ENCODE measurements at places on chromosomes 2 and 18.

DNA sequence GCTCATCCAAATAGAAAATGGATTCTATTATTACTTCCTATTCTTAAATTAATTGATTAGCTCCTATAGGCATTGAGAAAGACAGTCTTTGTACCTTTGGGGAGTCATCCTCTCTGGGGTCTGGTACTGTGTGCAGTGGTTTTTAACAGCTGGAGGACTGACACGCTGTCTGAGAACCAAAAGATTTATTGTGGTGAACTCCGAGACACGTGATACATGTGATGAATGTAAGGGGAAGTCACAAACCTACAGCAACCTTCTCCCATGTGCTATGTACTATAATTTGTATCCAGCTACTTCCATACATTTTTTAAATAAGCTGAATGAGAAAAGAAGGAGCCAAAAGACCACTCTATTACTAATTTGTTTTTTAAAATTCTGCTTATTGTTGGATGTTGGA lies 133.7 kb downstream of the GALNT3 start:
- no peak for DNase-seq

DNA sequence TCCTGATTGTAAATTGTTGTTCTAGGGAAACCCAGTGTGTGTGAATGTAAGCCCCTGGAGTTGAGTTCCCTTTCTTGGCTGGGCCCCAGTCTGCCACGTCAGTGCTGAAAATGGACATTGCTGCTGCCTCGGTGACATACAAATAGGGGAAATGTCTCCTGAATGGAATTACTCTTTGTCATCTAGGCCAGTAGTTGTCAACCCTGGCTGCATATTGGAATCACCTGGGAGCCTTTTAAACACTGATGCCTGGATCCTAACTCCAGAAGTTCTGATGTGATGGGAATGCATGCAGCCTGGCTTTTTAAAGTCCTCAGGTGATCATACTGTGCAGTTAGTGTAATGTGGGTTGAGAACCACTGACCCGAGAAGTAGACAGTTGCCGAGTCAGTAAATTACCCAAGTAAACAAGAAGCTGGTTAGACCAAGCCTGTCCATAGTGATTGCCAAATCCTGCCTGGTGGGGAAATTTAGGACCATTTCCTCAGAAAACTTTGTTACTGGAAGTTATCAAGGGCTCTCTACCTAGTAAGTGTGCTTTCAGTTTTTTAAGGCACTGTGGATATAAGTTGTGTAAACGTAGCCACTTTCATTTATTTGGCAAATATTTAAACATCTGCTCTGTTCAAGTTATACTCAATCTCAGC lies 27.6 kb upstream of the IL1R1 start:
- DNase-seq = no peak

GRCh38 chr2:98532756-98533155 lies 75.6 kb downstream of the COA5 start:
- peak; percentile 51 for DNase-seq

DNA sequence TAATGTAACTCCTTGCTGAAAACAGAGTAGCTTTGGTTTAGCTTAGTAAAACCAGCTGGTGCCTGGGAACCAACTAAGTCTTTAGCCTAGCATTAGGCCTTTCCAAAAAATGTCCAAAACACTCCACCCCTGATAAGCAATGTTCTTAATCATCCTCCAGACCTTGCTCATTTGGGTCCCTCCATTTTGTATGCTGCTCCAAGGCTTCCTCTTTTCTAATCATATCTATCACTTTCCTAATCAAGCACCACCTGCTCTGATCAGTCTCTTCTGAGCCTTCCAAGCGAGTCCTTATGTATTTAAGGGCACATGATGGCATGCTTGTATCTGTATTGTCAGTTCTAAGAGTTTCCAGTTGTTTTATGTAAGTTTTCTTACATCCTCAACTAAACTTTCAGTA lies 23.6 kb downstream of the THADA start:
- DNase-seq = no peak

DNA sequence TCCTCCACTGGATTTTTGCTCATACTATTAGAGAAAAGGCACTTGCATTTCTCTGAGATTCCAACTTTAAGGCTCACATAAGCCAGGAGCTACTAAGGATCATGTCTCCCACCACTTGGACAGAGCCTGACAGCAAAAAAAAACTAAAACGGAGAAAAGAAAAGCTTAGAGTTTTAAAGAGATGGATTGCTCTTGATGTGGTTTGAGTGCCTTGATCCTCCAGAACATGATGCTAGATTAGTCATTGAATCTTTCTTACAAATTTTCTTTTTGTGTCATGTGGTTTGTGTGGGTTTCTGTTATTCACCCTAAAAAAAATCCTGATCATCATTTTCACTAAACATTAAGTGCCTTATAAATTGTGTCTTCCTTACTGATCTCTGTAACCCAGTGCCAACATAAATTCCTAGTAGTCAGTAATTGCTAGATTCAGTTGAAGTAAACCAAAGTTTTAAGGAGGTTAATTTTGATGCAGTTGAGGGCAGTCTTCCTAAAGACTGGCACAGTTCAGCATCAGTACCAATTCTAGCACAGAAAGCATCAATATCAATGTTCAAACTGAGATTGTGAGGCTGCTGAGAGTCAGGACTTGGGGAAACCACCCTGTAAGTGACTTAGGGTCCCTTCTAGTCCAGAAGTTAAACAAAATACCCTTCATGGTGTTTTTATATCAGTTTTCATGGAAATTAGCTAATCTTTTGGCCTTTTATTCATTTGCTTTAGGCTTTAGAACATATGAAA lies 206.3 kb downstream of the RAD51AP2 start:
- DNase-seq = no peak

DNA sequence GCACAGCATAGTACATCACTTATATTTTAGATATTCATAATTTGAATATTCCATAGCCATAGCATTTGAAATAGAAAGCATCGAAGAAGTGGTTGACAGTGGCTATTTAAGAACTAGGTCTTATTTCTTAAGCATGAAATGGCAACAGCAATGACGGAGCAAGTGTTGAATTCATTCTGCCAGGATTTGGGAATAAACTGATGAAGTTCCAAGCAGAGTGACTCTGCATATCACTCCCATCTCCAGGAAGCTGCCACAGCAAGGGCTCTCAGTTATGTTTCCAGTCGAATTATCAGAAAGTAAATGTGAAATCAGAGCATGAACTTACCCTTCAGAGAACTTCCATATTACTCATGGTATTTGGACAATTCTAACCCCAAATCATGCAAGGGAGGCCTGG lies 208.1 kb downstream of the IKZF2 start:
- no peak for DNase-seq

DNA sequence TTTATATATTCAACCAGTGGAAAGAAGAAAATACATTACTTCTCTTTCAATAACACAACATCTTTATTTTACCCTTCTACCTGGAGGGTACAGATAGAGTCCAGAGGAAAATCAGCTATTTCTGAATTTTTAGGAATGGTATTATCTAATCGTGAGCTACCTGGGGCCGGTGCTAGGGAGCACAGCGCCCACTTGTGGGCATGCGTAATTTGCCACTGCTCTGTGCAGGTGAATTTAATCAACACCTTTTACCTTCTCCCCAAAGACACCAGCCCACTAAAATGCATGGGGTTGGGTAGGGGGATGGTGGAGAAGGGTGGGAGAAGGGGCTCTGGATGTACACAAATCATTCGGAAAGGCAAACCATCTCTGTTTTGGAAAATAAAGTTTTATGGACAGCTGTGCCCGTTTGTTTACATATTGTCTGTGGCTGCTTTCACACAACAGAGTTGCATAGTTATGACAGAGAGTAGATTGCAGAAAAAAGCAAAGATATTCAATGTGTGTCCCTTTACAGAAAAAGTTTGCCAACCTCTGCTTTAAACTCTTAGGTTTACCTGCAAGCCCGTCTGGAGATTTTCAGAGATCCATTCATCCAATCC lies 51.5 kb upstream of the DCC start:
- peak; percentile 1 for DNase-seq

GRCh38 chr18:3067722-3068121 lies 54.8 kb upstream of the LPIN2 start:
- DNase-seq = no peak

DNA sequence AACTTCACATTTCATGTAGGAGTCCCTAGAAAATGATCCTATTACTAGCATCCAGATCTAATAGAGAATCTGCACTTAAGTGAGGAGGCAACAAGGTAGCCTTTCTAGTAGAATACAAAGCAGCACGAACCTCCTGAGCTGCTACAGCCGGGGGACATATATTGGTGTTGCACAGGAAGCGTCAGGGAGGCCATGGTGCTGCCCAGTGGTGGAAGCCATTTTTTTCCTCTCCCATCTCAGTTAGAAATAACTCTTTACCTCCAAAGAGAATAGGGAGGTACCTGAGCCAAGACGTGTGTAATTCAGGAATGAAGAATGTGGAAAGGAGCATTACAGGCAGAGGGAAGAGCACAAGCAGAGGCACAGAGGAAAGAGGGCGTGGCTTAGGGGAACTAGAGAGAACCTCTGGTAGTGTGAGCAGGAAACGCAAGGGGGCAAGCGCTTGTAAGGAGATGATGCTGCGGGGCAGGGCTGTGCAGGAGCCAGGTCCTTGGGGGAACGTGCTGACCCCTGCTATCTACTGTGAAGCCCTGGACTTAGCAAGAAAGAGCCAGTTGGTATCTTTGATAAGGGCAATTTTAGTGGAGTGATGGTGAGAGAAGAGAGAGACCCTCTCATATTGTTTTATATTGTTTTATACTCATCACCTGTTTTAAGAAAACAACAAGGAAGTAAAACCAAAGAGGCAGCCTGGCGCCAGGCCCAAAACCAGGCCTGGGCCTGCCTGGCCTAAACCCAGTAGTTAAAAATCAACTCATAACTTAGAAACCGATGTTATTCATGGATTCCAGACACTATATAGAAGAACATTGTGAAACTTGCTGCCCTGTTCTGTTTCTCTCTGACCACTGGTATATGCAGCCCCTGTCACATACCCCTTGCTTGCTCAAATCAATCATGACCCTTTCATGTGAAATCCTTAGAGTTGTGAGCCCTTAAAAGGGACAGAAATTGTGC lies 50.0 kb upstream of the TTC39C start:
- no peak for DNase-seq

DNA sequence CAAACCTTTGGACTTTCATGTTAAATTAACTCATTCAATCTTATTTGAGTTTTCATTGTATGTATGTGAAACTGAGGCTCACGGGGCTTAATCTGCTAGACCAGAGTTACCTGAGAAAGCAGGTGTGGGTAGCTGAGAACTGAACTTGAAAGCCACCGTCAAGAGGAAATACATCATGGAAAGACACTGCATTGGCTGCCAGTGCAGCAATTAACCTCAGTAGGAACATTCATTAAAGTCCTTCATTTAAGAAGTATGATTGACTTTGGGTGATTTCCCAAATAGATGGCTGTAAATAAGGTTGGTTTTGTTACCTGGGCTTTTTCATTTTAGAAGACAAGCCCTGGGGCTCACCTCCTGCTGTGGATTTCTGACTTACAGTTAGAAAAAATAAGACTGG lies 36.5 kb upstream of the MGAT5 start:
- DNase-seq = no peak

- DNase-seq = no peak
Observed at GRCh38 chr2:36468463-36469105, 113.0 kb downstream of the CRIM1 start.

DNA sequence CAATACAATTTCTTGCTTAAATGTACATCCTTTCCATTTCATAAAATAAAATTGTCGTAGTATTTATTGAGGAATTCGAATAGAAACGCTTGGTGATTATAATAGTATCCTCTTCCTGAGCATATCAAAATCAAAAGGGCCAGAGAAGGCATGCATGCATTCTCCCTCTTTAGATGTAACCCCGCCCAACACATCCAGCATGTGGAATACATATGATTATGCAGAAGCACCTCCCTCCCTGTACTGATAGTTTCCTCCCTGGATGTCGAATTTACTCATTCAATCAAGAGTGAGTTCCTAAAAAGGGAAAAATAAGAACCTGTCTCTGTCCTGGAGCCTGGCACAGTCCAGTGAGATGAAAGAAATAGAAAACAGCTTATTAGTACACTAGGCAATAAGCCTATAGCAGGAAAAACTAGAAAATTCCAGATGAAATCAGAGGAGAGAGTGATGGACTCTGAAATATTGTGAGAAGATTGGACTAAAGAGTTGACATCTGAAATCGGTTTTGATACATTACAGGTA lies 262.9 kb downstream of the RDH14 start:
- DNase-seq = no peak

GRCh38 chr18:8416212-8417019 lies 192.8 kb upstream of the RAB12 start:
- DNase-seq = no peak

GRCh38 chr2:170122883-170123547 lies 54.9 kb upstream of the MYO3B start:
- DNase-seq = no peak

- no peak for DNase-seq
Observed at GRCh38 chr2:235897992-235898391, 270.2 kb downstream of the GBX2 start.

Data from NCI-H1694 (cell line).